ENCODE measurements at places on chromosomes 6 and 20.

- DNase-seq = no peak
These were observed 70.8 kb downstream of the TULP4 start for GRCh38 chr6:158383057-158383456.

- DNase-seq = no peak
These were observed 4.0 kb upstream of the WTAP start for GRCh38 chr6:159723259-159723658.

DNA sequence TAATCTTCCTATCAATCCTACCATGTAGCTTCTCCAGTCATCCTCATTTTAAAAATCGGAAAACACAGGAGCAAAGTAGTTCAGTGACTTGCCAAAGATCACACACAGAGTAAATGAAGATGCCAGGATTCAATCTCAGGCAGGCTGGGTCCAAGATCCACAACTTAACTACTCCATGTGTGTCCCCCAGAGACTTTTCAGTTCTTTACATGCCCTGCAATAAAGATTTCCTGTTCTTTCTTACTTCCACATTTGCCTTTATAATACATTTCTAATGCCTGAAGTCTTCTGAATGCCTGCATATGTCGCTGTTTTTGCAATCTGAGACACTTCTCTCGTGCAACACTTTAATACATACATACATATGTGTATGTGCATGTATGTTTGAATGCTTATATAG, 121.7 kb upstream of the MARCKS start:
- DNase-seq = no peak

DNA sequence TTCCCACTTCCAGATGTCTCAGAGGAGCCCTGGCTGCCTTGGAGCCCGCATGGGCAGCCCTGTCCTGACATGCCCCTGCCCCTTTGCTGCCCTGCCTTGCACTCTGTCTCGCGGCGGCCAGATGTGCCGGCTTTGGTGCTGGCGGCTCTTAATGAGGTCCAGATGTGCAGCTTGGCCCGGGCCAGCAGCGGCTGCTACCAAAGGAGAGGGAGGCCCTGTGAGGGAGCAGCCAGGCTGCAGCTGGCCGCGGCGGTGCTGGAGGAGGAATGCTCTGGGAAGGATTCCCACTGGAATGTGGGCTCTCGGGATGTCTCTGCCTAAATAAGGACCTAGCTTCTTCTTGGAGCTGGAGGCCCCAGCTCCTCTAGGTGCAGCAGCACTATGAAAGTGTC, 72.4 kb downstream of the FGD2 start:
- DNase-seq = no peak

DNA sequence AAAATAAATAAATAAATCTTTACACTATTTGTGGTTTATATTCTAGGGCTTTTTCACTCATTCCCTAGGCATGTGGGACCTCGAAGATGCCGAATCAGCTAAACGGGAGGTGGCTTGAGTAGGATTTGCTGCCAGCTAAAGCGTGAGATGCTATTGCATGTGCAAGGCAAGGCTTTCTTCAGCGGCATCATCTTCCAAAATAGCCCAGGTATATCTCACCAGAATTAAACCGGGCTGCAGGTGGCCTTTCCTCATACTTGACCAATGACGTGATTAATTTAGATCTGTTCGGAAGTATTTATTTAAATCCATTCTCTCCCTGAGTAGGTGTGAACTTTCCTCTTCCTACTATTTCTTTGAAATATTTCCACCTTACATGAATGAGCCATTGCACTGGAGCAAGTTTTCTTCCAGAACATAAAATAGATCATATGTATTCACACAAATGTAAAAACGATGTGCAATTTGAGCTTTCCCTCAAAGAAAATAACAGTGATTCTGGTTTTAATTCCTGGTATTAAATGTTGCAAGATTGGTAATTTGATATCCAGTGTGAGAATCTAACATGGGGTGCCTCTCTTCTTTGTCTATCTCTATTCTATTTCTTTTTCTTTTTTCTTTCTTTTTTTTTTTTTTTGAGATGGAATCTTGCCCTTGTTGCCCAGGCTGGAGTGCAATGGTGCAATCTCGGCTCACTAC, 24.3 kb upstream of the ZNF217 start:
- no peak for DNase-seq

GRCh38 chr6:168017629-168018028, 20.2 kb downstream of the KIF25 start:
- DNase-seq = no peak

DNA sequence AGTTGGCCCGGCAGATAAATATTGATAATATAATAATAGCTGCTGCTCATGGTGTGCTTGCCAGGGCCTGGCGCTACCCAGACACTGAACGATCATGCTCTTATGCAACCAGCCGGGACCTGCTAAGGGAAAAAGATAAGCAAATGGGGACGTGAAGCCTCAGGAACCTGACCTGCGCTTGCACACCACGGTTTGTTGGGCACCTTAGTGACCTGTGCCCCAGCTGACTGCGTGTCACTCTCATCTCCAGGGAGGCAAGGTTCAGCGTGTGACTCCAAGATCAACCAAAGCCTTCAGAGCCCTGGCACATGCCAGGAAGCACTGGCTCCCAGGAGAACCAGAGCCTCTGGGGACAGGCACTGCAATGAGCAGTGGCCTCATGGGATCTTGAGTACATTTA, 111.1 kb downstream of the AGPAT4 start:
- no peak for DNase-seq

GRCh38 chr6:132598473-132598872, 8.9 kb upstream of the TAAR5 start:
- no peak for DNase-seq

GRCh38 chr20:20331156-20331555, 36.7 kb upstream of the INSM1 start:
- no peak for DNase-seq

GRCh38 chr20:48214601-48215000, 429.3 kb upstream of the SULF2 start:
- no peak for DNase-seq

DNA sequence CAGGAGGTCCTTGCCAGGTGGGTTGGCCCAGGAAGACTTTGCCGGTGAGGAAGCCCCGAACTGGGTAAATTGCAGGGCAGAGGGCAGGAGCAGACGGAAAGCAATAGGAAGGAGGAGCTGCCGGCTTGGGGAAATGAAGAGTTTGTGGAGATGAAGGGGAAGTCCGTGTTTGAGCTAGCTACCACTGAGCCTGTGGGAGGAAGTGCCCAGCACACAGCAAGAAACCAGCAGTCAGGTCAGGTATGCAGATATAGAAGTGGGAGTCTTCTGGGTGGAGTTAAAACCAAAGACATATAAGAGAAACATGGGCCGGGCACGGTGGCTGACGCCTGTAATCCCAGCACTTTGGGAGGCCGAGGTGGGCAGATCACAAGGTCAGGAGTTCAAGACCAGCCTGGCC, 34.7 kb downstream of the CD24 start:
- no peak for DNase-seq

GRCh38 chr6:154289818-154290508, 66.6 kb downstream of the IPCEF1 start:
- DNase-seq = no peak

DNA sequence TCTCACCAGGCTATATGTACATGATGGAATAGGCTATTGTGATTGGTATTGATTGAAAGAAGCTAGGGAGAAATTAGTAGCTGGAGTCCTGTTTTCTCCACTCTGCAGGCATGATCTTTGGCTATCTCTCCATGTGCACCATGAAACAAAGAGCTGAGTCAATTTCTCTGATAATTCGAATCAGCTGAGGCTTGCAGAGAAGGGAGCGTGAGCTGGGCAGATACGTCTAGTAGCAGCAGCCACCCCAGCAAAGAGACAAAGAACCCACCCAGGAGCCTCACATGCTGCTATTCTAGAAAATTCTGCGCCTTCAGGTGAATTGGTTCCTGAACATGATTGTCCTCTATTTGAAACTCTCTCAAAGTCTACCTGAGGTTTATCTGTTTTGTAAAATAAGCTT, 6.9 kb upstream of the SGK1 start:
- no peak for DNase-seq

- no peak for DNase-seq
These were observed 196.4 kb downstream of the SIM1 start for GRCh38 chr6:100268326-100268725.

- DNase-seq = peak; percentile 46
These were observed 251.6 kb upstream of the TAB2 start for GRCh38 chr6:149065658-149066556.

DNA sequence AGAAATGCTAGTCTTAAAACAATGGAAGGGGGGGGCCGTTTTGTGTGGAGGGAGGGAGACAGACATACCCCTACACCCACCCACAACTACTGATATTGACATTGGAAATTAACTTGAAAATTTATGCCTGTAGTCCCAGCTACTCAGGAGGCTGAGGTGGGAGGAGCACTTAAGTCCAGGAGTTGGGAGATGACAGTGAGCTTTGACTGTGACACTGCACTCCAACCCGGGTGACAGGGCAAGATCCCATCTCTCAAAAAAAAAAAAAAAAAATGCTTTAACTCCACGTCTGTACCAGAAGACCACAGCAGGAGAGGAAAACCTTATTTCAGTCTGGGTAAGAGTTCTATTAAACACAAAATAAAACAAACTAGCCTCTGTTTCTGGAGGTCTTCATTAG, 2.2 kb downstream of the TBC1D20 start:
- no peak for DNase-seq

DNA sequence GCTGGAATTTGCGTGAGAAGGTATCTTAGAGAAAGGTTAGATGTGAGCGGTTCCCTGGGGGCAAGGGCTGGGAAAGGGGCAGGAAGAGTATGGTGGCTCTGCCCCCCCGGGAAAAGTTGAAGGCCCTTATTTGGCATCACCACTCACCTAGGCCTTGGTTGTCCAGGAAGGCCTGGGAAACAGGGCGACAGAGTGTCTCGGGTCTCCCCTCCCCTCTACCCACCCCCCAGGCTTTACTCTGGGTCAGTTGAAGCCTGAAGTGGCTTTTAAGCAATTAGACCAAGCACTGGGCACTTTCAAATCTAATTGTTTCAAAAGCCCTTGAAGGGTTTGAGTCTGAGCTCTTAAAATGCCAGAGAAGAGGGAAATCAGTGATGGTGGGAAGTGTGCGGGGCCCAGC, 30.2 kb upstream of the FOXP4 start:
- DNase-seq = no peak

DNA sequence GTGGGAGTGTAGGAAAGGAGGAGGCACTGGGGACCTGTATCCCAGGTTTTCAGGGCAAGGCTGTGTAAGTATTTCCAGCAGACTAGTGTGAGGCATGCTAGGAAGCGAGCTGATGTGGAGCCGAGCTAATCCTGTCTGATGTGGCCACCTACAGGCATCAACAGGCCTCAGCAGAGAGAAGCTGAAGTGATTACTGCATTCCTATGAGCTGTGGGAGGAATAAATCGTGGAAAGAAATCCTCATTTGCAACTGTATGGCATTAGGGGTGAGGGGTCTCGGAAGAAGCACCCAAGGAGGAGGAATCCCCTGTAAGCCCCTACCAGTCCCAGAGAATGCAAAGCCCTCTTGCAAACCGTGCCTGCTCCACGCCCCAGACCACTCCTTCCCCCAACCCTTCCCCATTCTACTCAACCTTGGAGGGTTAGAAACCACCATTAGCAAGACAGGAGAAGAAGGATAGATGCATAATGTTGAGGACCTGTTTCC, 41.6 kb downstream of the C6orf15 start:
- DNase-seq = no peak

GRCh38 chr6:48928937-48929336, 534.1 kb downstream of the MMUT start:
- no peak for DNase-seq

- DNase-seq = no peak
These were observed 115.1 kb upstream of the ARID1B start for GRCh38 chr6:156662025-156662445.

- no peak for DNase-seq
These were observed 47.0 kb downstream of the MAP3K5 start for GRCh38 chr6:136745300-136745699.
